Ascending aorta (tissue), 2 donors: ENCODE measurements at places on chromosomes 5 and 9.

DNA sequence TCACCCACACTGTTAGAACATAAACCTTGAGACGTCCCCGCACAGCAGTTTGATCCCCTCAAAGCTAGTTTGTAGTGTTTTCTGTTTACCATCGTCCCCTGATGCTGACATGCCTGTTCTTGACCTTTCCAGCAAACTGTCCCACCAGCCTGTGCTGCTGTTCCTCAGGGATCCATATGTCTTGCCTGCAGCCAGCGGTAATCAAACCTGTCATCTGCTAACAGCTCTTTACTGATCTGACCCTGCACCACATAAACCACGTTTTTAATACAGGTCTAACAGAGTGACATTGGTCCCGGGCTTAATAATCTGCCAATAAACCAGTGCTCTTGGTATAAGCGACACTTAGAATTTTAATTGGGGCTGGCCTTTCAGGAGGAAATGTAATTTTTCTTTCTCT lies 34.7 kb downstream of the PPIC start:
- no peak for DNase-seq

DNA sequence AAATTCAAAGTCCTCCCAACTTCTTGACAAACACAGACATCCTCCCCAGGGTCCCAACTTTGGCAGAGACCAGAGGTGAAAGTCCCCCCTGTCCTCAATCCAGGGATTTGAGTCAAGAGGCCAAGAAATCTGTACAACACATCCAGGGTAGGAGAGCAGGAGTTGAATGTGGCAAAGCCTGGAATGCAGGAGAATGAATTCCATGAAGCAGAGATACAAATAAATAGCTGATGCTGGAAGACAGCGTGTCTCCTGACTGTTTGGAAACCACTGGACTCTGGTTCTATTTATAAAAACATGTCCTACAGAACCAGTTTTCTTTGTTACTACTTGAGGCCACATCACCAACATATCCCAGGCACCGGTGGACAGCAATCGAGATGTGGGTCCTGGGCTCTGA lies 43.7 kb upstream of the SLIT3 start:
- no peak for DNase-seq

DNA sequence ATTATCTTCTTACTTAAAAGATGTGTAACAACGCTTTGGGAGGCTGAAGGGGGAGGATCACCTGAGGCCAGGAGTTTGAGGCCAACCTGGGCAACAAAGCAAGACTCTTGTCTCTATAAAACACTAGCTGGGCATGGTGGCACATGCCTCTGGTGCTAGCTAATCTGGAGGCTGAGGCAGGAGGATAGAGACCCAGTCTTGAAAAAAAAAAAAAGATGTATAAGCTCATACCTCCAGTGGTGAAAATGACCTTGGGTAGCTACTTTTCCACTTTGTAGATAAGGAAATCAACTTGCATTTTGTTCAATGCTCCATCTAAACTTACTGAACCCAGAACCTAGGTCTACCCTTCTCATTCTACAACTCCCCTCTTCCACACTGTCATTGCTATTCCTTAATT lies 16.6 kb downstream of the ARRDC3 start:
- no peak for DNase-seq

DNA sequence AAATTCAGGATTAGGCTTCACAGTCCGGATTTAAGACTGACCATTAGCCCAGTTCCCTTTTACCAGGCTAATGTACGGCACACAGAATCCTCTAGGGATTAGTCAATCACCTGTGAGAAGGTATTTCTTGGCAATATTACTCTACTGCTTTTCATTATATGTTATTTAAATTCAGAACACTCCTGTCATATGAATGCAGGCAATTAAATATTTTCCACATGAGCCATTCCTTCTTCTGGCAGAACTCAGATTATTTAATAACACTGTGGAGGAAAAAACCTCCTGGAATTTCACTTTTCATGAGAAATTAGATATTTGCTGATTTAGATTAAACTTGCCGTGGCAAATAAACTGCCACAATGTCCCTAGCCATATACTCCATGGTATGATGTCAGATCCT lies 1357.5 kb upstream of the C9orf72 start:
- no peak for DNase-seq

DNA sequence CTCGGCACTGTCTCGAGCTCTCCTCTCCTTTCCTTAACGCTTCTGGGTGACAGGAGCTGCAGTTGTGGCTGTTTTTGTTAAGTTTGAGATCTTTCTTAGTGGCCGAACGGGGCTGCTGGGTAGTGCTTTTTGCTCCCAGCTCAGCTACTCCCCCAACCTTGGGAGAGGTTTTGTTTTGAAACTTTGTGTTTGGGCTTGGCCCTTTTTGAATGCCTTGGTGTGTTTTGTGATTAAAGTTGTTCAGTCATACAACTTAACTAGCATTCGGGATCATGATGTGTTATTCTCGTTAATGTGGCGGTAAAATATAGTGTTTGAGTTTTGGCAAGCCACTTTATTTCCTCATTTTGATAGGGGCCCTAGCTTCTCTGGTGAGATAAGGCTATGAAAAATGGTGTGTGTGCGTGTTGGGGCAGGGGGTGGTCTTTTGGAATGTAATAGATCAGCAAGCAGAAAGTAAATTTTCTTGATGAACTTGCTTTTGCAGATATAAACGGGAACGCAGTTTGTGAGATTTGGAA lies 1.1 kb downstream of the KDM3B start:
- no peak for DNase-seq

- no peak for DNase-seq
Measured at GRCh38 chr5:146703499-146703898, 175.1 kb downstream of the PPP2R2B start.

GRCh38 chr5:179342577-179342976 lies 2.7 kb downstream of the ADAMTS2 start:
- DNase-seq = no peak

DNA sequence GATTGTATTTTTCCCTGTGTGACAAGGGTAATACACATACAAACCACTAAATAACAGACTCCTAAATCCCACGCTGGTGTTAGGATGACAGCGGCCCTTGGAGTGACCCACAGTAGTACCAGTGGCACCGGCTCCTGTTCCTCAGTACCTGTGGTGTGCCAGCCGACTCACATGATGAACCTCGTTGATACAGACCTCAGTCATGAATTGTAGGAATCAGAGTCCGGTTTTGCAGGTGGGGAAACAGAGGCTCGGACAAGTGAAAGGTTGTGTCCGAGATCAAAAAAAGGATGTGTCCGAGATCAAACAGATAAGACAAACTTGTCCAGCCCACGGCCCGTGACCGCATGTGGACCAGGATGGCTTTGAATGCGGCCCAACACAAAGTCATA lies 78.0 kb downstream of the AMBP start:
- no peak for DNase-seq

DNA sequence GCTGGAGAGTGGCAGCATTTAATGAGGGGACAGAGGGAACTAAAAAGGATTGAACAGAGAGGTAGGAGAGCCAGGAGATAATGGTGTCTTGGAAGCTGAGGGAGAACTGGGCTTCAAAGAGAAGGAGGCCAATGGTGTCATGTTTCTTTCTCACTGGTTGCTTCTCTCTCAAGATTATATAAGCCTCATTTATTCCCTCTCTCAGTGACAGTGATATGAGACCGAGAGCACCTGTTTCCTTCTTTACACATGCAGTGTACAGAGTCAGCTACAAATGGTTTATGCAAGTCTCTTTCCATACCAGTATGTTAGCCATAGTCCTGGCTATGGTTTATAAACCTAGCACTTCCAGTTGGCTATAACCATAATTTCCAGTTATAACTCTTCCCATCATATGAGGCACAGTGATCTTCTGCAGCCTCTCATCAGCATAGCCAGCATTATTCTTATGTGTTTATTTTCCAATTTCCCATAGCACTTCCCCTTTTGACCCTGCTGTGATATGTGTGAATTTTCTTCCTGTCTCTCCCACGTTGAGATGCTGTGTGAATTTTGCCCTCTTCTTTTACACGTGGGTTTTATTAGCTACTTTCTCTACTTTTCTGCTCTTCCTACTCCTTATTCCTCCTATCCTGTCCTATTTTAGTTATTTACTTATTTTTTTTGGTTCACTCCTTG lies 71.2 kb downstream of the UNC13B start:
- no peak for DNase-seq

- no peak for DNase-seq
Measured at GRCh38 chr5:52846182-52846842, 58.6 kb downstream of the ITGA1 start.

GRCh38 chr5:72255237-72255636 lies 64.8 kb downstream of the MRPS27 start:
- DNase-seq = no peak

DNA sequence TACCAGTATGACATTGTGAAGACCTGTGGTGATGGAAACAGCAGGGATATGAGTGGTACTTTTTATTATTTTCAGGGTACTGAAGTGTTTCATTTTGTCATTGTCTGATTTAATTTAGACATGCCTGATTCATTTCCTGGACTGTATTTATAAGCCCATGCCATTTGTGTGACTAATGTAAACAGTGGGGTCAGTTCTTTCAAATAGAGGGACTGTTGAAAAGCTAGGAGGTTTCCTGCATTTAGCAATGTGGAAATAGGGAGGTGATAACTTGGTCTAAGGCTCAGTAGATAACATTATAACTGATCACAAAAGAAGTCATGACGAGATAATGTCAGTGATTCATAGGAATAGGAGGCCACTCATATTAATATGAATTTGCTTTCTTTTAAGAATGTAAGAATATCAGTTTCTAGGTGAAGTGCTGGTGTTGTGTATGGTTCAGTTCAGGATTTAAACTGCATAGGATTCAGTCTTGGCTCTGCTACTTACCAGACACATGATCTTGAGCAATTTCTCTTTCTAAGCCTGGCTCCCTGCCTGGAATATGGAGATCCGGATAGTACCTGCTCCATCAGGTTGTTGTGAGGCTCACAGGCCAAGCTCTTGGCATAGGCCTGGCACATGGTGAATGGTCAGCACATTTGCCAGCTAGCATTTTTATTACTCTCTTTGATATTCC lies 7.5 kb downstream of the RASGRF2 start:
- DNase-seq = no peak

DNA sequence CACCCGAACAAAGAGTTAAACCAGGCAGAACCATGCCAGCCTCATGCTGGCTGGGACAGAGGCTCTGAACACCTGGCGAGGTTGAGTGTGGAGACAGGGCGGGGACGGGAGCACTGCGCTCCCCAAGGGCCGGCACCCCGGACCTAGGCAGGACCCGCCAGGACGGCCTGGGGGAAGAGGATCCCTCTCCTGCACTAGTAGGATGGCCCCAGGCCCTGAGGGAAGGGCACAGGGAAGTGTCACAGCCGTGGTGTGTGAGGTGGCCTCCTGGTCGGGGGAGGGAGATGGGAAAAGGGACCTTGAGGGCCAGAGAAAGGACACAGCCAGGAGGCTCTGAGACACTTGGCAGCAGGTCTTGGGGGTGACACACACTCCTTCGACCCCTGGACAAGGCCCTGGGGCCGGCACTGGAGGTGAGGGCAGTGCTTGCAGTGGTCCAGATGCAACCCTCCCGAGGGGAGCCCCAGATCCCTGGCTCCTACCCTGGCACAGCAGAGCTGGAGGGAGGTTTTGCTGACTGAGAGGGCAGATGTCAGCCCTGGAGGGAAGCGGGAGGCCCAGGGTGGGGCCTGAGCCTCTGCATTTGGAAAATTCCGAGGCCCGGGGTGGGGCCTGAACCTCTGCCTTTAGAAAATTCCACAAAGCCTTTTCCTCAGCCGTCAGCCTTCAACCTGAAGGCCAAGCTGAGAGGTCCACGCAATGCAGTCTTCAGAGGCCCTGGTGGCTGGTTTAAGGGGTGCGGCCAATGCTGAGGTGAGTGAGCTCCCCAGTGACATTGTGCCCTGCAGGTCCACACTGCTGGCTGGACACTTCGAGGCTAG lies 24.8 kb upstream of the TERT start:
- DNase-seq = peak; percentile 45

DNA sequence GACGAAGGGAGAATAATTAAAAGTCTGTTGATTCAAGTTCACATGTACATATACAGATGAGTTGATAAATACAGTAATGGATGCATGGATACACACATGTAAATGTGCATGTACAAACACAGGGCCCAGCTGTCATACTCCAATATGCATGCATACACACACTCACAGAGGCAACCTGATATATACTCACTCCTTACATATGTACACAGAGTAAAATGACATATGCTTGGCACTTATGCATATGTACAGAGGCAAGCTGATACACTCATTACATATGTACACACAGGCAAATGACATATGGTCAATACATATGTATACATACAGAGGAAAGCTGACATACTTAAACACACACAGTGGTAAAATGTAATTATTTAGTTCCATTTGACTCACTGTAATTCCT lies 7.2 kb upstream of the TMEFF1 start:
- no peak for DNase-seq
